Gastrocnemius medialis (tissue), 4 donors: ENCODE measurements at places on chromosomes 3 and 15.

- DNase-seq = no peak
Observed at GRCh38 chr15:43106486-43106829, 620 bp upstream of the UBR1 start.

DNA sequence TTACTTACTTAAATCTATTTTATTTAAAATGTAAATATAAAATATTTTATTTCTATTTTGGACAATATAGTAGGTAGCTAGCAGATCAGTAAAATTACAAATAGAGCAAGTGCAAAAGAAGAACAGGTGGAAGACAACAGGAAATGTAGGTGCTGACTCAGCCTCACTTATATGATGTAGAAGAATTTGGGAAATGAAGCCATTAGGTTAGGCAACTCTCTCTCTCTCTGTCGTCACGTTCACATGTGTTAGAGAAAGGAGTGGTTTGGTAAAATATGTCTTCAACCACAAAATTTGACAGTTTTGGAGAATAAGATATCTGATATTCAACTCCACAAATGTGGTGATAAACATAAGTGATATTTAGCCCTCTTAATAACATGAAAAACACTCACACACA lies 532.5 kb upstream of the KCNMB2 start:
- no peak for DNase-seq

- no peak for DNase-seq
Observed at GRCh38 chr3:72248869-72249268, 463.9 kb upstream of the PROK2 start.

DNA sequence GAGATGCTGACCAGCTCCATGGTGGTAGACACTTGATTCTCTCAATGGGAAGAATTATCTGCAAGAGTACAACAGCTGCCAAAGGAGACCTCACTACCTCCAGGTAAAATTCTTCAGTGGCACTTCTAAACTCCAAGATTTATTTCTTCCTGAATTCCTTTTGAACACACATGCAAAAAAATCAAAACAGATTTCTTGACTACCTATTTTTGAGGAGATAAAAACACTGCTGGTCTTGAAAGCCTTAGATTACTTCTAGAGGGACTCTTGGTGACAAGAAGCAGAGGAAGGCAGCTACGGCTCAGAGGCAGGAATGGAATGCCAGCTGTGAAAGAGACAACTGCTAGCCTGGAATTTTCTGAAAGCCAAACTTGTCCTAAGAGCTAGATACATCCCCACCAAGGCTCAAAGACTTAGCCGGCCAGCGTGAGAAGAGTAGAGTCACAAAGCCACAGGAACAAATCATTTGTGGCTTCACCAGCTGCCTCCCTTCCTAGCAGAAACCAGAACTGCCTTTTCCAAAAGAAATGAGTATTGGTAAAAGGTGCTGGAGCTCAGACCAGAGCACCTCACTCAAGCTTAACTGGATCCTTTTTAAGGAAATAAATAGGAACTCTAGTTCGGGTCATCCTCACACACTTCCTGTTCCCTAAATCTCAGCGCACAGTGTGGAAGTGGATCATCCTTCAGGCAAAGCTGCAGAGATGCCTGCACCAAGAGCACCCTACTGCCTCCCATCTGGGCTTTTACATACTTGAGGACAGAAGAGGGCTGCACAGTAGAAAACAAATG lies 32.6 kb downstream of the CLK3 start:
- DNase-seq = no peak

DNA sequence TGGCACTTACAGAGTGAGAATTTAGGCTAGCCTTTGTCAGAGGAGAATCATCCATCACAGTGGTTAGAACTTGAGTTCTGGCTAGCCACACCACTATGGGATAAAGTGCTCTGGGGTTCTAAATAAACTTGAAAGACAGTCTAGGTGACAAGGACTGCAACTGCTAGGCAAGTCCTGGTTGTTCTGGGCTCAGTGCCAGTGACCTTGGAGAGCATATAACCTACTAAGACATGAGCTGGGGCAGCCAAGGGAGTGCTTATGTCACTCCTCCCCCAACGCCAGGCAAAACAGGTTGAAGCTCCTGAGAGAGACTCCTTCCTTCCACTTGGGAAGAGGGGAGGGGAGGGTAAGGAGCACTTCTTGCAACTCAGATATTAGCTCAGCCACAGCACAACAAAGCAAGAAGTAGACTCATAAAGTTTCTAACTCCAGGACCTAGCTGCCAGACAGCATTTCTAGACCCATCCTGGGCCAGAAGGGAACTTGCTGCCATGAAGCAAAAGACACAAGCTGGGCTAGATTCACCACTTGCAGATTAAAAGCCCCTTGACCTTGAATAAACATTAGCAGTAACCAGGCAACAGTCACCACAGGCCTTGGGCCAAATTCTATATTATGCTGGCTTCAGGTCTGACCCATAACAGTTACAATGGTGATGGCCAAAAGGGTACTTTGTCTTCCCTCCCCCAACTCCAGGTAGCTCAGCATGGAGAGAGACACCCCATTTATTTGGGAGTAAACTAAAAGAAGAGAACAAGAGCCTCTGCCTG lies 963.7 kb downstream of the PLOD2 start:
- no peak for DNase-seq

DNA sequence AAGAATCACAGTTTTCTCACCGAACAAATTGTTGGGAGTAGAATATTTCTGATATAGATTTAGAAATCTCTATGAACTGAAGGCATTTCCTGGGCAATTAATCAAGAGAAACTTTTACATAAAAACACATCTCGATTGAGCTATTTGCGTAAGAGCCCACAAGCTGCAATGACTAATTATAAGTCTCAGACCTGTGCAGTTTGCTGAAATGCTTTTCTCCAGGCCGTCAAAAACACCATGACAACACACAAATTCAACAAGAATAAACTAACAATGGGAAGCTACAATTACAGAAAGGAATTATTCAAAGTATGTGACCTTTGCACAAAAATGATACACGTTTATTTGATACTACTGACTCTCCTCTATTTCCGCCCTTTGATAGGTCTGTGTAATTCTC lies 481.2 kb upstream of the WNT5A start:
- no peak for DNase-seq

GRCh38 chr3:188268336-188268735 lies 114.4 kb downstream of the LPP start:
- DNase-seq = no peak

- DNase-seq = no peak
Observed at GRCh38 chr3:70056081-70056480, 56.5 kb downstream of the SAMMSON start.
